Stimulated activated CD8-positive, alpha-beta memory T cell treated with anti-CD3 and anti-CD28 coated beads, Interleukin-2, amount 100 ng/mL, for 1 hour (primary cell): ENCODE measurements at places on chromosomes 3 and 15.

- DNase-seq, result no peak
These were observed 1031.6 kb upstream of the SEMA6D start for GRCh38 chr15:46685681-46686080.

DNA sequence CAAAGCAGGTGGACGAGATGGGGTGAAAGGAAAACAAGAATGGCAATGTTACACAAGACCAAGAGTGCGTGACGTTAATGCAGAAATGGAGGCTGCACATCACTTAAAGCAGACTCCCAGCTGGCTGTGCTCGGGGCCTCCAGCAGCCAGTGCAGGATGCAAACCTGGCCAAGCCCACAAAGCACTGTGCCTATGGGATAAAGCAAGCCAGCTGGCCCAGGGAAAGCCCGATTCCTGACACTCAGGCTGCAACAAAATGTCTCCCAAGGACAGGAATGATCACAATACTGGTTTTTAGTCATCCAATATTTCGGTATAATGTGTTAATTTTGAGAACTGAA lies 86.2 kb downstream of the SEC22A start:
- no peak for DNase-seq

- DNase-seq, result no peak
These were observed 15.6 kb upstream of the WWTR1 start for GRCh38 chr3:149673393-149673792.

DNA sequence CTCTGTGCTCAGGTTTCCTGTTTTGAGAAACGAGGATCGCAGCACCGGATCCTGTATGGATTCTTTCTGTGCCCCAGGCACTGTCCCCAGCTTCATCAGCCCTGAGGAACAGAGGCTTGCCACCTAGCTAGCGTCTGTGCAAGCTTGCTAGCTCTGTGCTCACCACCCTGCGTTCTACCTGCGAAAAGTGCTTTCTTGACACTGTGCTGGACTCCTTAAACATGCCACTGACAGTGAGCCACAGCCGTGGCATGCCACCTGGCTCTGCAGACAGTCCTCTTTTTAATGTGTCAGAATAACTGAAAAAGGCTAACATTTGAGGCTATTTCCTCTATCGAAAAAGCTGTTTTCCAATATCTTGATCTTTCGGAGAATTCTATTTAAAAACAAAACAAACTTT lies 1.4 kb downstream of the PGPEP1L start:
- DNase-seq, result no peak

DNA sequence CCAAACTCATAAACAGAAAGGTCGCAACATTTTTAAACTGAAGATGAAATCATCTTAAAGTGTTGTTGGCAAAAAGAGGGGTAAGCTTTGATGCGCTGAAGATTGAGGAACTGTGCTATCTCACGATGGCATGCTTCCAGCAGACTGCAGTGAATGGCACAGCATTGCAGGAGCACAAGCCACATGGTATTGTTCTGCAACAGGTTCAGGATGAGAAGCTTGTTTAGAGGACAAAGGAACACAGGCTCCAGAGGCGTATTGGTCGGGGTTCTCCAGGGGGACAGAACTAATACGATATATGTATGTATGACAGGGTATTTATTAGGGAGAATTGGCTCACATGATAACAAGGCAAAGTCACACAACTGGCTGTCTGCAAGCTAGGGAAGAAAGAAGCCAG lies 13.8 kb upstream of the PLD1 start:
- DNase-seq, result no peak

- DNase-seq, result no peak
These were observed 118.9 kb upstream of the MBNL1 start for GRCh38 chr3:152149832-152150231.

GRCh38 chr15:78179906-78180305 lies 30.7 kb downstream of the IDH3A start:
- DNase-seq, result no peak

DNA sequence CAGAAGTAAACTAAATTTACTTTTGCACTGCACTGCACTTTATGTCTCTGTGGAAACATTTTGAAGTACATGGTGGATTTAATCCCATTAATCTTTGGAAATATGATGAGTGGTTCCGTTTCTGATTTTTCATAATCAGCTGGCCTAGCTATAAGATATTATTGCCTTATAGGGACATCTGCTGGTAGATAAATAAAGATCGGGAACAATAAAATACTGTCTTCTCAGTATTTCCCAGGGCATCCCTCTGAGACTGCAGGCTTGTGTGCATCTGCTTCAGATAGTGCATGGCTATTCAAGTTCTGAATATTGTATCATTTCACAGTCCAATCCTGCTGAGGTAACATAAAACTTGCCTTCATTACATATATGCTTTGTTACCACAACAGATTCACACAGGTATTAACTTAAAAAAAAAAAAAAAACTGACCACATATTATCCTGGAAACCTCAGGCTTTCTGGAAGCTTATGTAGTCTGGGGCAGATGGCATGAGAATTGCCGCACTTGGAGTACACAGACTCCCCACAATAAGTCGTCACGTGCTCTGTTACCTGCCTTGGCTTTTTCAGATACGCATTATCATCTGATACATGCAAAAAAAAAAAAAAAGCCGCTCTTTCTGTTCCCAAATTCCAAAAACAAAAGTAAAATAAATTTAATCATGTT lies 330.8 kb upstream of the AGTR1 start:
- no peak for DNase-seq

GRCh38 chr15:29935296-29936004 lies 113.2 kb upstream of the TJP1 start:
- no peak for DNase-seq

GRCh38 chr3:64921281-64922065 lies 233.7 kb upstream of the ADAMTS9 start:
- DNase-seq, result no peak

DNA sequence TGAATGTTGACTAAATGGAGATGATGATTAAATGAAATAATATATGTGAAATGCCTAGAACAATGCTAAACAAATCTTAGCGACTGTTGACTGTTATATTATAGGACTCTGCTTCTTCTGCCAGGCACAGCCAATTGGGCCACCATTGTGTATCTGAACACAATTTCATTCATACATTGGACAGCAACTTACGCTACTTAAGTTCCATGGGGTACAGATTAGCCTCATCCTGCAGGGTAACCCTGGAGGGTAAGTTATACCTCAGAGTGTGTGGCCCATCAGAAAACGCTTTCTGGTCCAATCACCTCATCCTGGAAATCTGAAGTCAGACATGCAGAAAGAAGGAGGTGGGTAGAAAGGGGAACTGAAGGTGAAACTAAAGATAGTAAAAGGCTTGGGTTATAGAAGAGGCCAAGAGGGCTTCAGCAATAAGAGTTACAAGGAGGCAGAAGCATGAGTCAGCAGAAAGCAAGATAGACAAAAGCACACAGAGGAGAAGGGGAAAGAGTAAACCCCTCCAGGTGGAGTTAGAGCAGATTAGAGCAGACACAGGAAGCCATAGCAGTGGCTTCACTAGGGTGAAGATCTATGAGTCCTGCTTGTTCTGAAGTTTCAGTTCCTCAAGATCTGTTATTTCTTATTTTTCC lies 119.3 kb upstream of the SLC24A5 start:
- no peak for DNase-seq

DNA sequence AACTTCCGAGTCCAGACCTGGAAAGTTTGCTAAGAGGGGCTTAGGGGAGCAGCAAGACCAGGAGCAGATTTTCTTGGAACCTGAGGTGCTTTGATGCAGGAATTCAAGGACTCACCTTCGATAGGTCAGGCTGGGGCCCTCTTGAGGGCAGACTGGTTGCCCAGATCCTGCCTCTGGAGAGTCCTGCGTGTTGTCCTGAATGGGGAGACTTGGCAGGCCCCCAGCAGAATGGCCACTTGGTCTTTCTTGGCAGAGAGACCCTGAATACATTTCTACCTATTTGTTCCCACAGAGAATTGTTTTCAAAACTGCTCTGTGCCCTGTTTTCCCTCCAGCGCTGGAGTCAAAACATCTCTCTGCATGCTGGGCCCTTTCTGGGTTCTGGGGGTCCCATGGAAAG lies 4.2 kb downstream of the KLF13 start:
- no peak for DNase-seq

DNA sequence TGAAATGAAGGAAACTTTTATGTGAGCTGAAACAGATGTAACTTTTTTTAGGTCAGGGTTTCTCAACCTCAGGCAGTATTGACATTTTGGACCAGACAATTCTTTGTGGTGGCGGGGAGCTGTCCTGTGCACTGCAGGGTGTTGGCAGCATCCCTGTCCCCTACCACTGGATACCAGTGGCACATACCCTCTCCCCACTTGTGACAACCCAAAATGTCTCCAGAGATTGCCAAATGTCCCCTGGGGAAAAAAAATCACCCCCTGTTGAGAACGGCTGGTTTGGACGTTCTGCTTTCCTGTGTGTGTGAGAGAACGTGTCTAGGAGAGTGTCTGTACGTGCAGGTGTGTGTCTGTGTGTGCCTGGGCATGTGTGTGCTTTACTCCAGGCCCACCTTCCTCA lies 30.7 kb upstream of the GRIP2 start:
- no peak for DNase-seq

DNA sequence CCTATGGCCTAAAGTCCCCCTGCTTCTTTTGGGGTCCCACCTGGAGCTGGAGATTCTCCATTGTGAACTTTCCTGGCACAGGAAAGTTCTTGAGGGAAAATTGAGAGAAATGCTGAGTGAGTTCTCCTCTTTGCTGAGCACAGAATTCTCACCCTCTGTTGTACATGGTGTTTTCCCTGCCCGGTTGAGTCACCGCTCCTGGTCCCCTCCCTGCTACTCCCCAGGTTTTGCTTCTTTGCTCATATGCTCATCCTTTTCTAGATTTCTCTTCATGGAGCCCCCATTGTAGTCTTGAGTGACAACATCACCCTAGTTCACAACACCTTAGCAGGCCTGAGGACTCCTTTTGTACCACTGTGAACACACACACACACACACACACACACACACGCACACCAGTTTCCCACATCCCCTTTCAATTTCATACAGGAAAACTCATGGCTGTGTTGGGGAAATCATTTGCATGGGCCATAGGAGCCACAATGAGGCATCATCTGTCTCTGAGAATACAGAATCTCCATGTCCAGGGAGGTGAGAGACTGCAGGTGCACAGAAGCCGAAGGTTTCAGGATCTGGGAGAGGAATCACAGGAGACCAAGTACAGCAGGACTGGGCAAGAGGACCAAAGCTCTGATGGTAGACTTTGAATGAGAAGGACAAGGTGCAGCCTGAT lies 585.3 kb downstream of the GOLGA6L6 start:
- DNase-seq, result no peak

DNA sequence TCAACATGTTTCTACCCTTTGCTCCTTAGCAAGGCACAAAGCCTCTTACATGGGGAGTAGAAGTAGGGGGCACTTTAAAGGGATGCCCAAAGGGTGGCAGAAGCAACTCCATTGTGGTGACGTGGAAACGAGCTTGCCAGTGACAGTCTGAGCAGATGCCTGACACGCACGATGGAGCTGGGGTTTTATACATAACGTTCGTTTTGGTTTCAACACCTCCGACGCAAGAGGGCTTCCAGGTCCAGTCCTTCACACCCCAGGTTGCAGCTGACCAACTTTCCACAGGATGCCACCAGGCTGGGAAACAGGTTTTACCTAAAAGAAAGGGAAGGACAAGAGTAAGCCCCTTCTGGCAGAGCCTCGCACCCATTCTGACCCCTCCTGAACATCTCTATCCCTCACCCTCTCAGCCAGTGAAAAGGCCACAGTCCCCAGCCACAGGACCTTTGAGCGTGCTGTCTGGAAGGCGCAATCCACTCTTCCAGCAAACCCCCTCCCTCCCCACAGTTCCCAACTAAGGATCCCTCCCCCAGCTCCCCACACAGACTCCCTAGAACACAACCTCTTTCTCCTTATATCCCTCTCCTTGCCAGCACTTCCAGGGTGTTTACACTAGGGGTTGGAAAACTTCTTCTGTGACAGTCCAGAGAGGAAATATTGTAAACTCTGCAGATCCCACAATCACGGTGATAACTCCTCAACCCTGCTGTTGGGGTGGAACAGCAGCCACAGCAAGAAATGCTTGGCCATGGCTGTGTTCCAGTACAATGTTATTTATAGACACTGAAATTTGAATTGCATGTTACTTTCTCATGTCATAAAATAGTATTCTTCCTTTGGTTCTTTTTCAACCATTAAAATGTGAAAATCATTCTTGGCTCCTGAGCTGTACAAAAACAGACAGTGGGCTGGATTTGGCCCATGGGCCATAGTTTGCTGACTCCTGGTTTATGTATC lies 36.2 kb downstream of the FAM174B start:
- no peak for DNase-seq

DNA sequence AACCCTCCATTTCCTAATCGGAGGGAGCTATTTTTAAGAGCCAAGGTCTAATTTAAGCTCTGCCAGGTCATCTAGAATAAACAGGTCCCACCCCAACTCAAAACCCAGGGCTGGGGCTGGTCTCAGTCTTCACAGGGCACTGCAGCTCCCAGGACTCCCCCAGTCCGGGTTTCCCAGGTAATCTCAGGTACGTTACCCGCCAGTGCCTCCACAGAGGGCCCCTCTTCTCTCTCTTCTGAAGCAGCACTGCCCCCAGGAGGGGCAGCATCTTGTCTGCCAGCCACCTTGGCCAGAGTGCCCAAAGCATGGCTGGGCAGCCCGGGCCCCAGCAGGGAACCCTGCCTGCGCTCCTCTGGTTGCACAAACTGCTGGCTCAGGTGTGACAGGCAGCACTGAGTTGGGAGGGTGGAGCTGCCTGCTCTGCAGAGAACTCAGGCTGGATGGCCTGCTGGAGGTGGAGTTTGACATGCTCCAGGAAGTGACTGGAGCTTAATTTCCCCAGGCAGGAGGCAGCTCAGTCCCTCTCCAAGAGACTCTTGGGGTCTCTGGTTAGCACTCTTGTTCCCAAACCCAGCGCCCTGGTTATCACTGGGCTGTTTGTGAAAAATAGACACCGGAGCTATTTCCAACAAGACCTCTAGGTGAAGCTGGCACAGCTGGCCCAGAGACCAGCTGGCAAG lies at the start of gene PLA2G4F:
PLA2G4F (minus strand) TSS at position 394 of the 680 bp plus-strand sequence; CDS start at position 307, 87 bp downstream.
- DNase-seq, result no peak

- no peak for DNase-seq
These were observed 42.6 kb downstream of the HCN4 start for GRCh38 chr15:73326157-73326556.

DNA sequence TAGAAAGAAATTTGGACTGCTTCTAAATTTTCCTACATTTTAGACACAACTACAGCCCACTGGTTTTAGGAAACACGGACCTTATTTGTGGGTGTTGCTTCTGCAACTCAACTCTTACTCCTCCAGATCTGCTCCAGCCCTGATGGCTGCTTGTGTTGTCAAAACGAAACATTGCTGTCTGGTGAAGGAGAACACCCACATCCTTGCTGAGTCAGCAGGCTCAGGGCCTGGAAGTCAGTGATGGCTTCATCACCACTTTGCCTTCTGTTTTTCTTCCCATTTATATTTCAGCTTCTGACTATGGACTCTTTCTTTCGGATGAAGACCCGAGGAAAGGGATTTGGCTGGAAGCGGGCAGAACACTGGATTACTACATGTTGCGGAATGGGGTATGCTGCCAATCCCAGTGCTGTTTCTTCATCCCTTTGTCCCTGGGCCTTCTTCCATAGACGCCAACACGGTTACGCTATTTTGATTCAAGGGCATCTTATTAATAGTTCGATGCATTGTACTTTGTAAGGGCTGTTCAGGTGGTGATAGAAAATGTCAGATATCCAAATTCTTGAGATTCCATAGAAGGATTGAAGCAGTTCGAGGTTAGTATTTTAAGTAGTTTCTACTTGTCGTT lies 392.6 kb upstream of the TPM1 start:
- DNase-seq, result no peak
